ENCODE measurements at places on chromosomes 7 and 10.
A peak's percentile ranks its signal among the peaks of the same experiment; 100 is the strongest.

DNA sequence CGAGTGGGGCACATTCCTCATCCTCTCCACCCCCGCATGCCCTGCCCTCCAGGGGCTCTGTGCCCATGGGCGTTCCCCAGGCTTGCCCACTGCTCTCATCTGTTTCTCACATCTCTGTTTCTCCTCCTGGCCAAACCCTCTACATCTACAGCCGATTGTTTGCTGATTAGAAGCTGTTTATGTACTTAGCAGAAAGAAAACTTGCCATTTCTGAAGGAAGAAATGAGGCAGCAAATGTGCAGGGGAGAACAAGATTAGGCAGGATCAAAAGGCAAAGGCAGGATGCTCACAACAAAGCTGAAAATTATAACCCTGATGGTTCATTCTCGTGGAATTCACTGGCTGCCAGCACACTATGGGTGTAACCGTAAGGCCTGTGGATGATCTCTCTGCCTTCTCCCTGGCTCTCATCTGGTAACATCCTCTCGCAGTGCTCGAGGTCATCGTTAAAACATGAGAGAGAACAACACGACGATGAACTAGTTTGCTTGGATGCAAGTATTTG is 111.6 kb upstream of the KLF14 start:
- DNase-seq = no peak

DNA sequence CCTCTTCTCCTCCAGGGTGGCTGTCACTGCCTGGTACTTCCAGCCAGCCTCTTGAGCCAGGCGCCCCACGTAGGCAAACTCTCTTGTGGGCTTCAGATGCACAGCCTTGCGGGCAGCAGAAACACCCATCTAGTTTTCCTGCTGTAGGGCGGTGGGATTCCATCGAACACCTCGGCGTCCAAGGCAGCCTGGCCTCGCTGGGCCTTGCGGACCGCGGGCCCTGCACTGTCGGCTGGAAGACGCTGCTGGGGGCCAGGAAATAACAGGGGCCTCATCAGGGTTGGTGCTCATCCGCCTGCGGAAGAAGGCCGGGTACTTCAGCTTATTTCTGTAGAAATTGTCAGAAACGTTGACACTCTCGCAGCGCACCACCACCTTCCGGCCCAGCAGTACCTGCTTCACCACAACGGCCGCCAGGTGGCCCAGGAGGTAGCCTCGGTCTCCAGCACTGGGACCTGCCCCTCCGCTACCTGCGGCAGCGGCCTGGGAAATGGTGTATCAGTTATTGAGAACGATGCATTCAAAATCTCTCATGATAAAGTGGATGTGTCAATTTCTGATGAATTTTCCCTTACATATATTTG is 61.1 kb downstream of the WDFY4 start:
- DNase-seq = no peak

- DNase-seq = no peak
Observed at GRCh38 chr10:8052341-8052955, 2.0 kb upstream of the GATA3 start.

DNA sequence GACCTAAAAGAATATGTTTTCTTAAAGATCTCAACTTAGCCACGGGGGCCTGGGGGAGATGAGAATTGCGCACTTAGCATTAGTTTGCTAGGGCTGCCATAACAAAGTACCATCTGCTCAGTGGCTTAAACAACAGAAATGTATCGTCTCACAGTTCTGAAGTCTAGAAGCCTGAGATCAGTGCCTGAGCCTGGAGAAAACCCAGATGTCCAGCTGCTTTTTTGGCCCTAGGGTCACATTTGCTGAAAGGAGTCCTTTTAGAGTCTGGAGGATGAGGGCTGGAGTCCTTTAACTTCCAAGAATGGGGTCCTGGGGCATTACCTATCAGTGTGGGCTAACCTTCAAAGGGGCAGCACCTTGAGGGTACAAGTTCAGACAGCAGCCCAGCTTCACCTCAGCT is 48.2 kb downstream of the SMURF1 start:
- no peak for DNase-seq

GRCh38 chr10:130560116-130560515 is 423.9 kb downstream of the GLRX3 start:
- no peak for DNase-seq

DNA sequence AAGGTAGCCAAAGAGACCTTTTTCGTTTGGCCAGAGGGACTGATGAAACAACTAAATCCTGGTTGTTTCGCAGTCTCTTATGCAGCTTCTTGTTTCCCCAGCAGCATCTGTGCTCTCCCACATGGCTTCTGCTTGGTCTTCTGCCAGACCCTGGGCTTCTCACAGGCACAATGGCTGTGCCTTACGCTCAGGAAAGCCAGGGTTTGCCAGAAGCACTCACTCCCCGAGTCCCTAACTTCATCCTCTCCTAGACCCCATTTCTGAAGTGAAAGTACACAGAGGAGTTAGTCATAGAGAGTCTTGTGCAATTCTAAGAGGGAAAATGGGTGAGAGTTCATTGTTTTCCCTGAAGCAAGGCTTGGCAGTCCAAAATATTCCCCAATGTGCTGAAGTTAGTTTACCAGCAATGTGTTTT is 121.7 kb downstream of the EVX1 start:
- no peak for DNase-seq

DNA sequence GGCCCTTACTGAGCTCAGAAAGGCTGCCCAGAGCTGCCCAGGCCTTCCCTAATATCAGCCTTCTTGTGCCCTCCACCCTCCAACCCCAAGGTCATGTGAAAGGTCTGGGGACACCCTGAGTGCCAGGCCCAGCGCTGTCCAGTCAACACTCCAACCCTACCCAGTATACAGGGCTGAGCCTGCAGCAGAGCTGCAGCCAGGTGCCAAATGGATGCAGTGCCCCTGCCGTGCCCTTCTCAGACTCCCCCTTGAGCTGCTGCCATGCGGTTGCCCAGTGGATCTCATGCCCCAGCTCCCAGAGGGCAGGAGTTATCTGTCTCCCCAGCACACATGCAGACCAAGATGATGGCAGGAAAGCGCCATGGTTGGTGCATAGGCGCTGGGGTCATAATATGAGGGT is 61.5 kb downstream of the ZMIZ1 start:
- no peak for DNase-seq

GRCh38 chr10:61140765-61141392 is 196.9 kb upstream of the RHOBTB1 start:
- DNase-seq = no peak

- DNase-seq = no peak
Observed at GRCh38 chr10:87585565-87586514, 73.8 kb upstream of the PAPSS2 start.

DNA sequence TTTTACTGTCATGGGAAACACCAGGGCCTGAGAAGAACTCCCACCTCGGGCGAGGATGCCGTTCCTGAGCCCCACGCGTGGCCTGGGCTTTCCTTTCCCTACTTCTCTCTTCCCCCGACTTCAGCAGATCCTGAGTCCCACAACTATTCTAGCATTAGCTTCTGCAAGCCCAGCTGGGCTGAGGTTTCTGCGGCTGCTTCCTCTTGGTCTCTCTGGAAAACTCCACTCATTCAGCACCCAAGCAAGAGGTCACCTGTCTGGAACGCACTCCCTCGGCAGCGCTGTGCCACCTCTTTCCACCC is 761 bp upstream of the DOCK1 start:
- no peak for DNase-seq

DNA sequence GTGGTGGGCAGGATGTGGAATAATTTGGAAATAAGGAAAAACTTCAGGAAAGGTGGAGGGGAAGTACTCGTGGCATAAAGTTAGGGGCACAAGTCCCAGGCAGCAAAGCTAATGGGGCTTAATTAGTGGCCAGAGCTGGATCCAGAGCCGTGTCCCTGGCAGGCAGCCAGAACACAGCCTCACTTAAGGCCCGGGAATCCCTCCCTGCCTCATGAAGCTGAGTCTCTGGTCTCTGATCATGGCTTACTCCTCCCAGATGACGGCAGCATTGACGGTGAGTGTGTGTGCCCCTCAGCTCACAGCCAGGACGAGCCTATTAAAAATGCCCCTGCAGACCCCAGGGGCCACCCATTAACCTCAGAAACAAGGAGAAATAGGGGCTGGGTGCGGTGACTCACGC is 48.2 kb upstream of the NPTX2 start:
- no peak for DNase-seq

GRCh38 chr7:91286432-91286831 is 22.2 kb downstream of the FZD1 start:
- no peak for DNase-seq

DNA sequence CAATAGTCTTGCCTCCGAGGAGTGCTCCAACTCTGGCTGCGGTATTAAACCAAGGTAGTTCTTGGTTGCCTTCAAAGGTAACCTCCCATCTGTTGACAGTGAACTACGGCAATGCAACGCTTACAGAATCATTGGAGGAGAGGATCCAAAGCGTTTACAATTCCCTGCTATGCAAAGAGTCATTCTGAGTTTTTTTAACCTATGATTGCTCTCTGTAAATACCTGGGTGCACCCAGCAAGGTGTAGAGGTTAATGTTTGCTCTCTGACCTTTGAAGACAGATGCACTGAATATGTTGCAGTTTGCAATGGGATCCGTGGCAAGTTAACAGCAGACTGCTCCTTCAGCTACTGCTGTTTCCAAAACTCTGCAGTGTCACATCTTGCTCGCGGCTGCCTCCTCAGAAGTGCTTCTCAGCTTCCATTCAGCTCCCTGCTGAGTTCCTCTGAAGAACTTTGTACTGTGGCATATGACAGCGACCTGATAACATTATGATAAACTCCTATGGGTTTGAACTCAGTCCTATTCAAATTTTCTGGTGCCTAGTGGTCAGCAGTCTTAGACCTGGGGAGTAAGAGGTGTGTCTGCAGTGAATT is 29.0 kb downstream of the KIAA1217 start:
- DNase-seq = no peak

GRCh38 chr10:118950190-118950680 is 79.3 kb upstream of the NANOS1 start:
- DNase-seq = no peak

DNA sequence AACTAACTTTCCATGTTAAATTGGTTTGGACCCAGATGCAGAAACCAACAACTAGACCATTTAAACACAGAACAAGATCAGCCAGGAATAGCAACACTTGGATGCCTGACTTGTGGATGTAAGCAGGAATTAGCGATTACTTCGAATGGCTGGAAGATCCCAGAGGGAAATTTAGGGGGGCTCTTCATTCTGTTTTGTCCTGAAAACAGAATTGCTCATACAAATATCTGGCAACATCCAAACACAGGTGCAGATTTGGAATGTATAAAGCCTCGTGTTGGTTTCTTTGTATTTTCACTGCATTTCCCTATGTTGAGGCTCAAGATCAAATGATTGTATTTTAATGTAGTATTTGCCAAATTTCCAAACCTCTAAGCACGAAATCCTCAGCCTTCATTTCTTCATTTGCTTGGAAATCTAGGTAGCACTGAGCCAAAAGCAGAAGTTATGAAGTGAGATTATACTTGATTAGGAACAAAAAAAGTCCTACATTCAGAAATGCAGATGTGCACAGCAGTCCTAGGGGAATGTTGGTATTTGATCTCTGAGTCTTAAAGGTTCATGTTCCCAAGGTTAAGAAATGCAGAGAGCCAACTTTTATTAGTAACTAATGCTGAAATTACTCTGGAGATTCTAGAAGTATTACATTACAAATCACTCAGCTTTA is 248.7 kb upstream of the TCF7L2 start:
- no peak for DNase-seq

GRCh38 chr7:88429382-88429781 is 122.7 kb upstream of the STEAP4 start:
- DNase-seq = no peak

DNA sequence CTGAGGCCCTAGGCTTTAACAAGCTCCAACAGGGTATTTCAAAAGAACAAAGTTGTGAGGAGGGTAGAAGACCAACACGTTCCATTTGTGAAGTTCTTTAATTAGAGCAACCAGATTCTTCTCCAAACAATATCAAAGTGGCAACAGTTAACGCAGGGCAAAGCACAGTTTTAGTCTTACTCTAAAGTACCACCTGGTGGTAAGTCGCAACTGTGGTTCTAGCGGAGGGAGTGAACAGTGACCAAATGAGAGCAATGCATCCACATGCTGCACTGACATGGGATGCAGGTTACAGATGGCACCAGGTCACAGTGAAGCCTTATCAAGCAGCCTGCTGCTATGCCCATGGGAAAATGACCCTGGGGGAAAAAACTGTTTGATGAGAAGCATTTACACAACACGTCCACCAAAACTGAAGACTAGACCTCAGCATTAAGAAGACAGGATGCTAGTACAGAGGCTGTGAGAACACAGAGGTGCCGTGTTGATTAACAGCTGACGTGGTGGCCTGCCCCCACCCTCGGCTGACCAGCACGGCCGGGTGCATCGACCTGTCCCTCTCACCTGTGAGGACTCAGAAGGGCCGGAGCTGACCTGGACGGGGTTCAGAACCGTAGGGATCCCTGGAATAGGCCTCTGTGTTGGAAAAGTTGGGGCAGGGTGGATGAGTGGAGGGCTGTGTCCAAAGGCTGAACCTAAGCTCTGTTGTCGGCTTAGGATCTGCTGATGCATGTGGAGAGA is 211.2 kb downstream of the GLI3 start:
- DNase-seq = no peak

DNA sequence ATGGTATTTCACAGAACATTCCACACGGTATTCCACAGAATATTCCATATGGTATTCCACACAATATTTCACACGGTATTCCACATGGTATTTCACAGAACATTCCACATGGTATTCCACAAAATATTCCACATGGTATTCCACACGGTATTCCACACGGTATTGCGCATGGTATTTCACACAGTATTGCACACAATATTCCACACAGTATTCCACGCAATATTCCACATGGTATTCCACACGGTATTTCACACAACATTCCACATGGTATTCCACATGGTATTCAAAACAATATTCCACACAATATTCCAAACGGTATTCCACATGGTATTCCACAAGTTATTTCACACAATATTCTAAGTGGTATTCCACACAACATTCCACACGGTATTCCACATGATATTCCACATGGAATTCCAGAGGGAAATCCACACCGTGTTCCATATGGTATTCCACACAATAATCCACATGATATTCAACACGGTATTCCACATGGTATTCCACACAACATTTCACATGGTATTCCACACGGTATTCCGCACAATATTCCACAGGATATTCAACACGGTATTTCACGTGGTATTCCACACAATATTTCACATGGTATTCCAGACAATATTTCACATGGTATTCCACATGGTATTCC is 136.7 kb upstream of the CHST15 start:
- no peak for DNase-seq

DNA sequence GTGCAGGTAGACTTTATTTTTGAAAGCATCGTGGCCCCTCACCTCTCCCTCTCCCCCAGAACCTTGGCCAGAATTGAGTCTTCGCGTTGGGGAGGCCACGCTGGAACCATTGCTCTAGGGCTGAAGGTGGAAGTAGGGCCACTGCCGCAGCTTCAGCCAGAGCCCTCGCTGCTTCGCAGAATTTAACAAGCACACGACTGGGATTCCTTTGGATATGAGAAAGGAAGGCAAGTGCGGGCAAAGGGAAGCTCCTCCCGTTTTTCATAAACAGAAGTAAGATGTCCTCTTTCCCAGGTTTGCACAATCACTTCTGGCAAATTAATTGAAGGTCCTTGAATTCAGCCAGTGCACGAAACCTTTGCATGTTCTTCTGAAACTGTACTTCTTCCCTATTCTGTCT is 168.1 kb downstream of the CCDC3 start:
- DNase-seq = no peak

GRCh38 chr7:88132725-88133124 is 87.1 kb downstream of the SRI start:
- DNase-seq = no peak

- DNase-seq = no peak
Observed at GRCh38 chr10:111203615-111204014, 126.8 kb downstream of the ADRA2A start.

GRCh38 chr7:100563809-100564400 is 9.8 kb downstream of the SAP25 start:
- DNase-seq = peak; percentile 91
